ENCODE measurements at places on chromosomes 6 and 20.

DNA sequence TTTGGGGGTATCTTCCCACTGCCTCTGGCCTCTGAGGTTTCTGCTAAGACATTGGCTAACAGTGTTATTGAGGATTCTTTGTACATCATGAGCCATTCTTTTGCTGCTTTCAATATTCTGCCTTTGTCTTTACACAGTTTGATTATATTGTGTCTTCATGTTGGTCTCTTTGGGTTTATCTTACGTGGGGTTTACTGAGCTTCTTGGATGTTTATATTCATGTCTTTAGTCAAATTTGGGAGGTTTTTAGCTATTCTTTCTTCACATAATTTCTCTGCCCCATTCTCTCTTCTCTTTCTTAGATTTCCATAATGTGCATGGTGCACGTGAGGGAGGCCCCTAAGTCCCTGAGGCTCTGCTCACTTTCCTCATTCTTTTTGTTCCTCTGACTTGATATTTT, 7.6 kb downstream of the ENTPD6 start:
- DNase-seq = no peak

DNA sequence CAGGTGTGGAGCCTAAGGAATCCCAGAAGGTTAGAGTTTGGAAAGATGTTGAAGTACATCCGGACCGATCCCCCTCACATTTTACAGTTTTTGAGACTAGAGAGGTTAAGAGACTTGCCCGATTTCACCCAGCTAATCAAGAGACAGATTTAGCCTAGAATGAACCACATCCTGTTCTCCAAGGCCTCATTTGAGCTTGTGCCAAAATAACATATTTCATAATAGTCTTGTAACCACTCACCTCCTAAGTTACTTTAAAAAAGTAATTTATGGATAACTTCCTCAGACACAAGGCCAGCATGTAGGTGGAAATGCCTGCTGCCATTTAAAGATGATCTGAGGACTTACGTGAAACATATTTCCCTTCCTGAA, 39.8 kb upstream of the ARHGAP18 start:
- DNase-seq = peak; percentile 90

DNA sequence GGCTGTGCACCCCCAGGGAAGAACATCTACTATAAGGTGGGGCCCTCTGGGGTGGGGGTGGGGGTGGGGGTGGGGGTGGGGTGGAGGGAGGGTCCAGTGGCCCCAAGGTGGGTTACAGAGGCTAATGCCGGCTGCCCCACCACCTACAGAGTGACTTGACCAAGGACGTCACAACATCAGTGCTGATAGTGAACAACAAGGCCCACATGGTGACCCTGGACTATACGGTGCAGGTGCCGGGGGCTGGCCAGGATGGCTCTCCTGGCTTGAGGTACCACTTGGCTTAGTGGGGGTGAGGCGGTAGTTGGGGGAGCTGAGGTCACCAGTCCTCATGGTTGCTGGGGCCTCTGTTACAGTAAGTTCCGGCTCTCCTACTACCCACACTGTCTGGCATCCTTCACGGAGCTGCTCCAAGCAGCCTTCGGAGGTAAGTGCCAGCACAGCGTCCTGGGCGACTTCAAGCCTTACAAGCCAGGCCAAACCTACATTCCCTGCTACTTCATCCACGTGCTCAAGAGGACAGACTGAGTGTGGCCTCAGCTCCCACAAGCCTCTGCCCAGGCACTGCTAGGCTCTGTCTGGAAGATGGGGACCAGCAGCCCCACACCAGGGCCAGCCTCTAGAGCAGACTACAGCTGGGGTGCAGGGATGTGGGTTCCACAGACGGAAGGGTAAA, 2.8 kb downstream of the GNMT start:
- no peak for DNase-seq

DNA sequence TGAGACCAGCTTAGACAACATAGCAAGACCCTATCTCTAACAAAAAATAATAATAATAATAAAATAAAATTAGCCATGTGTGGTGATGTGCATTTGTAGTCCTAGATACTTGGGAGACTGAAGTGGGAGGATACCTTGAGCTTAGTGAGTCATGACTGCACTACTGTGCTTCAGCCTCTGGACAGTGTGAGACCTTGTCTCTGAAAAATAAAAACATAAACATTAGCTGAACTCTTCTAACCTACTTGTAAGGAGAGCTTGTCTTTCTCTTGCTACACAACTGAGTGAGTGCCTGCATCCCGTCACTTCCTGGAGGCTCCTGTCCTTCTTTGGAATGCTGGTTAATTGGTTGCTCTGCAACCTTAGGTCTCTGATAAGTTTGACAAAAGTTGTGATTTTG, 5.1 kb upstream of the DBNDD2 start:
- DNase-seq = no peak

- no peak for DNase-seq
Measured at GRCh38 chr20:46850416-46850815, 44.2 kb upstream of the EYA2 start.

DNA sequence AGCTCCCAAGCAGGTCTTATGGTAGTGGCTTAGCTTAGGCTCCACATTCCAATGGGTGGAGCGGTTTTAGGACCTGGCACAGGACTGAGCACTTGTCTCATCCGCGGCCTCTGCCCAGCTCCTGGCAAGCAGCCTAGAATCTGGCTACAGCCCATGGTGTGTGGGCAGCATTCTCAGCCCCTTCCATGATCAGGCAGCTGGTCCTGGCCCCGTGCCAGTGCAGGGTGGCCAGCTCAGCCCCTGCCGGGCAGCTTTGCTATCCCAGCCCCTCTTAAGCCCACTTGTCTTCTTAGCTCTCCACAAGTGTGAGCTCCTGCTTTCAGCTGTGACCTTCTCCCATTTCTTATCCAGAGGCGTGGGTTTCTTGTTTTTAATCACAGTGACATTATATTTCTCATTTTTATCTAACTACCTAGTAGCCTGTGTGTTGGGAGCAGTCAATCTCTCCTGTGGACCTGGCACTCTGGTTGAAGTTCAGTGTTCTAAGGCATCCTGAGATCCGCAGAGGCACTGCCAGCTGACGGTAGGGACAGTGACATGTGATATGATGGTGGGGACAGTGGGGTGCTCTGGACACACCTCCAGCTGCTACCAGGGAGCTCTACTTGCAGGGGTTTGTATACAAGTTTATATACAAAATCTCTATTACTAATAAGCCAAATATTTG, 119.9 kb upstream of the PRND start:
- no peak for DNase-seq

DNA sequence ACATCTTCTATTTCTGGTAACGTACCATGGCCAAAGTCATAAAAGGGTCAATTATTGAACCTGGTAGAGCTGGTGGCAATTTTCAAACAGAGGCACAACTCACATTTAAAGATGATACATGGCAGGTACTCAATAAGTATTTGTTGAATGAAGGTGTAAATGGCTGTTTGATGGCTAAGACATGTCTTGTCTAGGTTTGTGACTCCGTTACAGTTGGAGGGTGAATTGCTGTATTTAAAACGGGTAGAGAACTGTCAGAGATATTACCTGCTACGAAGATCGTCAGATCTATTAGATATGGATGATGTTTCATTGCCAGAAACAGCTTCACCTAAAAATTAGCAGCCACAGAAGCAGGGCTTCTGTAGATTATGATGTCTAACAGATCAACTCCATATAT, 601.9 kb downstream of the PRKN start:
- DNase-seq = no peak

DNA sequence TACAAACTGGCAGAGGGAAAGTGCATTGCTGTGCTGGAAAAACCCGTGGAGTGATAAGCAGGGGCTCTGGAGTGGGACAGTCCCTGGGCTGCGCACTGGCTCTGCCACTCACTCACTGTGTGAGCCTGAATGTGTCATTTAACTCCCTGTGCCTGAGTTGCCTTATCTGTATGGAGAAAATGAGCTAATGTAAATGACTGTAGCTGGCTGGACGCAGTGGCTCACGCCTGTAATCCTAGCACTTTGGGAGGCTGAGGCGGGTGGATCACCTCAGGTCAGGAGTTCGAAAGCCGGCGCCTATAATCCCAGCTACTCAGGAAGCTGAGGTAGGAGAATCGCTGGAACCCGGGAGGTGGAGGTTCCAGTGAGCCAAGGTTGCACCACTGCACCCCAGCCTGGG, 18.4 kb upstream of the RPN2 start:
- DNase-seq = no peak

- DNase-seq = peak; percentile 7
Measured at GRCh38 chr20:58102261-58102660, 126.2 kb downstream of the ANKRD60 start.

DNA sequence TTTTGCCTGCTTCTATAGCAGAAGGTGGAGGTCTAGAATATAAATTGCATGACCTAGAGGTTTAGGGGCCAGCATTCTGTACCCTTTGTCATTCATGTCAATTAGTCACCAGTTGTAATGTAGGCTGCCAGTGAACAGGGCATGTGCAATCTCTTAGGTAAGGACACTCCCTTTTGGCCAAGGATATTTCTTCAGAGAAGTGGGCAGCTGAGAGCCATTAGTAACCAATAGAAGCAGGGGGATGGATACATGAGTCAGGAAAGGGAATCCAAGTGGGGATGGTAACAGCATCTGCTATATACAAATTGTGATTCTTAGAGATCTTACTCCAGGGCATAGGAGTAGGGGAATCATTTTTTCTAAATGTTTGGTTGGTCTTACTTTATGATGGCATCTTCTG, 494.2 kb upstream of the JAG1 start:
- peak; percentile 33 for DNase-seq

DNA sequence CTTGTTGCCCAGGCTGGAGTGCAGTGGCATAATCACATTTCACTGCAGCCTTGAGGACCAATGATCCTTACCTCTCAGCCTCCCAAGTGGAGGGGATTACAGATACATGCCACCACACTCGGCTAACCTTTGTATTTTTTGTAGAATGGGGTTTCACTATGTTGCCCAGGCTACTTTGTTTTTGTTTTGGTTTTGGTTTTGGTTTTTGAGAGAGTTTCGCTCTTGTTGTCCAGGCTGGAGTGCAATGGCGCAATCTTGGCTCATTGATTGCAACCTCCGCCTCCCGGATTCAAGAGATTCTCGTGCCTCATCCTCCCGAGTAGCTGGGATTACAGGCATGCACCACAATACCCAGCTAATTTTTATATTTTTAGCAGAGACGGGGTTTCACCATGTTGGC, 105.5 kb downstream of the BMP7 start:
- no peak for DNase-seq

DNA sequence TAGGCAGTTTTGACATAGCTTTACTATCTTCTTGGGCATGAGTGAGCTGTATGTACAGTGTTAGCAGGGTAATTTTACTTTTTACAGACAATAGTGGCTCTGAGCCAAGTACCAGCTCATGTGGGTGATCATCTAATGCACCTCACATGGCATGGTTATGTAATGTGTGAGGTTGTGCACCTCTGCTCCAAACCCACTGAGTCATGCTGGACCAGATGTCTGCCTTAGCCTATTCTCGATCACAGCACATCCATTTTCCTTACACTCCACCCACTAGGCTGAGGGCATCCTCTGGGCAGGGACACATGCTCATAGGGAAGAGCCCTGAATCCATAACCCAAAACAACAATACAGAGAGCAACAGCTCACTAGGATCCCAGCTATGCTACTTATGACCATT, 71.6 kb upstream of the FBXL4 start:
- peak; percentile 25 for DNase-seq

DNA sequence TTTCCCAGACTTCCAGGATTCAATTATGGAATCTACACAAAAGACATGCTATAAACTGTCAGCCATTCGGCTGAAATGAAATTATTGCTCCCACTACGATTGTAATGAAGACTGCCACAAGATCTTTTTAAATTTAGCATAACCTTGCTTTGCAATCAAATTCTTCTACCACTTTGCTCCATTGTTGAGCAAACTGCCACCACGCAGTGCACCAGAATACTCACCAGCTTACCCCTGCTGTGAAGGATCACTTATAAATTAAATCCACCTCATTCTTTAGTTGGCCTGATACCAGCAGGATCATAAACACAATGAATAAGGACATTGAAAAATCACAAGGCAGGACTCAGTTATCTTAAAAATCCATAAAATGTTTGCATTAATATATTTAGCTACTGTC, 151.8 kb upstream of the PRND start:
- DNase-seq = no peak

- no peak for DNase-seq
Measured at GRCh38 chr6:32129297-32130088, 595 bp downstream of the FKBPL start.

DNA sequence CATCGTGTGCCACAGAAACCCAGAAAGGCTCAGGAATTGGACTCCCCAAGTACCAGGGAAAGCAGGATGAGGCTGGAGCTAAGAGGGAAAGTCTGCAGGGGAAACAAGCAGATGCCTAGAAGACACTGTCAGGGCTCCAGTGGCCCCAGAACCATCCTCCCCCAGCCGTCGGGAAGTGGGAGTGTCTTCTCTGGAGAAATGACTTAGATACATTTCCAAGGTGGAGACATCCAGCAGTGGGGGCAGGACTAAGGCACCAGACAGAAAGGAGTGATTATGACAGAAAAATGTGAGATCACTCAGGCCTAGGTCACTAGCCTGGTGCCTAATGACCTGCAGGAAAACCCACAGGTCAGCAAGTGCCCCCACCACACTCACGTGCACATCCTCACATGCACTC, 36.0 kb upstream of the VSX1 start:
- DNase-seq = no peak

DNA sequence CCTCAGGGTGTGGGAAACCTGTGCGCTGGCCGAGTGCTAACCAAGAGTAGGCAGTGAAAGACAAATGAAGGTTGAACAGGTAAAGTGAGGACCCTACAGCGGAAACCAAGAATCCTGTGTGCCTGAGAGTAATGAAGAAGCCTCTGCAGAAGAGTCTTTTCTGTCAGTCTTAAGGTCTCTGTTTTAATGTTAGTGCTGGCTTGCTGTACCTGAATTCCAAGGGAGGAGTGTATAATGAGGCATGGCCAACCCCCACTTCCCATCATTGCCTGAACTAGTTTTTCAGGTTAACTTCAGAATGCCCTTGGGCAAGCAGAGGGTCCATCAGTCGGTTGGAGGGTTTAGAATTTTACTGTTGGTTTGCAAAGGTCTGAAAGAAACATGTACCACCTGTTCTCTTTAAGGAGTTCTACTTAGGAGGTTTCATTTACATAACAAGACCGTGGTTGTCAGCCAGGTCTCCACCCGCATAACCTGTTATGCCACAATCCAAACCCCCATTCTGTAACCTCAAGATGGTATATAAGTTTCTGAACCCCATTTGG, 589 bp upstream of the PDCD2 start:
- DNase-seq = no peak

GRCh38 chr20:49534255-49534712, 33.7 kb downstream of the PTGIS start:
- peak; percentile 61 for DNase-seq

DNA sequence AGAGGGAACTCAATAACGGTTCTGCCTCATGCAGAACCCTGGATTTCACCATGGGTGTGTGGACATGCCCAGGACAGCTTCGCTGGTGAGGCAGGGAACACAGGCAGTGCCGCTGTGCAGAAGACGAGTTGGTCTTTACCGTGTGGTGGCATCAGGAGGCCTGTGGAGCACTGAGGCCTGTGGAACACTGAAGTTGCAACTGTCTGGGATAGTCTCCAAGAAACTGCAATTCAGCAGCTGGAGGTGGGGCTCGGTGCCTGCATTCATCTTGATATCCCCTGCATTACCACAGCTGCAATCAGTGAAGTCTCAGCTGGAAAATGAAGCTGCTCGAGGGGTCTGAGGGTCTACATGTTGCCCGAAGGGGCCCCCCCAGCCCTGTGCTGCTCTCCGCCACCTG, 202.4 kb upstream of the CDH4 start:
- no peak for DNase-seq
